ACHN (cell line): ENCODE measurements at places on chromosomes 13 and 19.

GRCh38 chr19:38375098-38375493 is 725 bp downstream of the PSMD8 start:
- DNase-seq: peak; percentile 24

DNA sequence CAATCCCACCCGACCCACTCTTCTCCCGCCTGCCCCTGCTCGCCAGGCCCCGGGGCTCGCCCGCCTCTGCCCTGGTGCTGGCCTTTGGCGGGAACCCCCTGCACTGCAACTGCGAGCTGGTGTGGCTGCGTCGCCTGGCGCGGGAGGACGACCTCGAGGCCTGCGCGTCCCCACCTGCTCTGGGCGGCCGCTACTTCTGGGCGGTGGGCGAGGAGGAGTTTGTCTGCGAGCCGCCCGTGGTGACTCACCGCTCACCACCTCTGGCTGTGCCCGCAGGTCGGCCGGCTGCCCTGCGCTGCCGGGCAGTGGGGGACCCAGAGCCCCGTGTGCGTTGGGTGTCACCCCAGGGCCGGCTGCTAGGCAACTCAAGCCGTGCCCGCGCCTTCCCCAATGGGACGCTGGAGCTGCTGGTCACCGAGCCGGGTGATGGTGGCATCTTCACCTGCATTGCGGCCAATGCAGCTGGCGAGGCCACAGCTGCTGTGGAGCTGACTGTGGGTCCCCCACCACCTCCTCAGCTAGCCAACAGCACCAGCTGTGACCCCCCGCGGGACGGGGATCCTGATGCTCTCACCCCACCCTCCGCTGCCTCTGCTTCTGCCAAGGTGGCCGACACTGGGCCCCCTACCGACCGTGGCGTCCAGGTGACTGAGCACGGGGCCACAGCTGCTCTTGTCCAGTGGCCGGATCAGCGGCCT is 4.1 kb downstream of the LRFN3 start:
- DNase-seq: no peak

DNA sequence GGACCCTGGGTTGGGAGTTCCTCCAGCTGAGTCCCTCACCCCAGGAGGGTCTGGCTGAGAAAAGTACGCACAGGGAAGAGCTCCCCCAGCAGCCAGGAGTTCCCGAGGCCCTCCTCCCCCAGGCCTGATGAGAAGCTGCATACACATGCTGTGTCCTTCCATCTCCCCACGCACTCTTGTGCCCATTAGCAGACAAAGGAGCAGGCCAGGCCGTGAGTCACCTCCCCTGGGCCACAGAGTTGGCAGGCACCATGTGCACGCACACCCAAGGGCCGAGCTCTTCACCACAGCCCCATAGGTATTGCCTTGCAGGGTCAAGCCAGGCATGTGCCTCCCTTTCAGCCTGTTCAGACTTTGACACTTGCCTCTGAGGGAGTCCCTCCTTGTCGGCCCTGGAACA is 17.5 kb downstream of the MAU2 start:
- DNase-seq: peak; percentile 18

- no peak for DNase-seq
Measured at GRCh38 chr13:22086597-22087330, 415.9 kb downstream of the FGF9 start.

DNA sequence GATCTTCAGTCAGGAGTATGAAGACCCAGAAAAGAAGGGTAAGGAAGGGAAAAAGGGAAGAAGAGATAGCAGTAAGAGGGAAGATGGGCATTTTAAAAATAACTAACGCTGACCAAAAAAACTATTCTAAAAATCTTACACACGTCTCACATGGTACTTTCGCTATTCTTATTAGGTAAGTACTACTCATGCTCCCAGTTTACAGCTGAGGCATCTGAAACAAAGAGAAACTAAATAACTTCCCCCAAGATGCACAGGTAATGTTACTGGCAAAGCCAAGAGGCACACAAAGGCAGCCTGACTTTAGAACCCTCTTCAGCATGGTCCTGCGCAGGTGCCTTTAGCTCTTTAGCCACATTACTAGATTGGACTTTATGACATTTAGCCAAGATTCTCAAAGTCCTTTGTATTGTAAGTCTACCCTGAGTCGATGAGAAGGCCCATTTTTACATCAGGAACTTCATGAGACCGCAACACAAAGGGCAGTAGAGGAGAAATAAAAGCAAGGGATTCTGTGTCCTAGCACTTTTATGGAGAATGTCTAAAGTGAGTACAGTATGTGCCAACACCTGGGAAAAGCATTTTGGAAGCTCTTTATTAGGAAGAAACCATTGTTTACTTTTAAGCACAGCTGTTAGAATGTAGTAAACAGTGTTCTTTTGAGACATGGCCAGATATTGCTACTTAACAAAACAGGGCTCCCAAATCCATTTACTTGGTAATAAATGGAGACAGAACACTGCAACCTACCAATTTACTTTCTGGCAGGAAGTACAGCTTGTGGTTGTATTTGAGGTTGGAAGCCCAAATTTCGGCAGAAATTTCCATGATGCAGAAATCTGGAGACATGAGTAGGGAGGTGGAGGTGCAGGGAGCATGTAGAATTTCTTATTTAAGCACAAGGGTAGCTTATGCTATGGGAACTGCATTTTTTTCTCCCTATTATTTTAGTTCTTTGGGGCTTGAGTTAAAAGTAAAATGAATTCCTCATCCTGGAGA is 250.7 kb downstream of the KCTD12 start:
- no peak for DNase-seq

DNA sequence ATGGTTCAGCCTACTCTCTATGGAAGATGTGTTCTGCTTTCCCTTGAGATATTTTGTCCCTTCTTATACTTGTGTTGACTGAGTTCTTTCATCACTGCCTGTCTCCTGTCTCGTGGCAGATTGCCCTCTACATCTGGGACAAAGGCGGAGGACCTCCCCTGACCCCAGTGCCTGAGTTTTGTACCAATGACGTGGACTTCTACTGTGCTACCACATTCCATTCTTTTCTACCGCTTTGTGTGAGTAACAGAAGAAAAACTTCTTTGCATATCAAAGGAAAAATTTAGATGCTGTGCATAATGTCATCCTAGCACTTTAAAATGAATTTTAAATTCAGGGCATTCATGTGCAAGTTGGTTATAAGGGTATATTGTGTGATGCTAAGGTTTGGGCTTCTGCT is 74.6 kb downstream of the B3GLCT start:
- no peak for DNase-seq

- DNase-seq: no peak
Measured at GRCh38 chr13:27981006-27981708, 7.3 kb downstream of the URAD start.

- no peak for DNase-seq
Measured at GRCh38 chr19:17326595-17326966, 8.1 kb downstream of the ANO8 start.

- no peak for DNase-seq
Measured at GRCh38 chr13:33639158-33639557, 178.8 kb upstream of the RFC3 start.

- DNase-seq: peak; percentile 62
Measured at GRCh38 chr13:71290963-71291841, 575.8 kb downstream of the DACH1 start.

DNA sequence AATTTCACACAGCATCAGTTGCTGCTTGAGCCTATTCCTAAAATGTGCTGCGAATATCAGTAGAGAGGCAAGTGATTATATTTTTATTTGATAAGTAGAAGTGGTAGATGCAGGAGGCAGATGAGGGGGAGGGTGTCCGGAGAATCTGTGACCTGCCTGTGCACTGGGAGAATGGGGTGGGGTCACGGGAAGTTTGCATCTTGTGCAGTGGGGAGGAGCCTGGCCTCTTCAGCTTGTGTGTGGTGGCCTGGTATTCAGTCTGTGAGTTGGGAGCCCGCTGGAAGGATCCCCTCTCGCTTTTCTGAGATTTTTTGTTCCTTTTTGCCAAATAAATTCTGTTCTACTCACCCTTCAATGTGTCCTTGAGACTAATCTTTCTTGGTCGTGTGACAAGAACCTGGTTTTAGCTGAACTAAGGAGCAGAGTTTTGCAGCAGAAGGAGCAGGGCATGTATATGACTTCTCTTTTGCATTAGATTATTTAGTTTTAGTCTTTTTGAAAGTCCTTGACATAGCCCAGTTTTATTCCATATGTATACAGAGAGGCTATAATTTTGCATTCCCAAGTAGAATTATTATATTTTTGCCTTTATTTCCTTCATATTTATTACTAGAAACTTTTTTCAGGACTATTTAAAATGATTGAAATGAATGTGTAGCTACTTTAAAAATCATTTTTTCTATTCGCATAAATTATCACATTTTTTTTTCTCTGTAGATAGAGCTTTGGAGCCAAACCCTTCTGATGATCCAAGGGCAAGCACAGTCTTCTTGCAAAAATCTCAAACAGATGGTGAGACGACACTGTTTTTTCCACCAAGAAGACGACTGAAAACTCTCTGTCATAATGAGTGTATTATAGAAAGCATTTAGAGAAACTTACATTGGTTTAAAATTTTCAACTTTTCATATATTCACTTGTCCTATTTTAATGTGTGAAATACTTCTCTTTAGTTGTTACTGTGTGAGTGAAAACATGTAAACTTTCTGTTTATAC is 1257.2 kb downstream of the UQCRFS1 start:
- DNase-seq: no peak
